ENCODE measurements at places on chromosomes 6 and 20. TPM values are rescaled to one million over a fixed set of nuclear protein-coding genes. Genes with fewer than 3 reads are reported as not detected.

DNA sequence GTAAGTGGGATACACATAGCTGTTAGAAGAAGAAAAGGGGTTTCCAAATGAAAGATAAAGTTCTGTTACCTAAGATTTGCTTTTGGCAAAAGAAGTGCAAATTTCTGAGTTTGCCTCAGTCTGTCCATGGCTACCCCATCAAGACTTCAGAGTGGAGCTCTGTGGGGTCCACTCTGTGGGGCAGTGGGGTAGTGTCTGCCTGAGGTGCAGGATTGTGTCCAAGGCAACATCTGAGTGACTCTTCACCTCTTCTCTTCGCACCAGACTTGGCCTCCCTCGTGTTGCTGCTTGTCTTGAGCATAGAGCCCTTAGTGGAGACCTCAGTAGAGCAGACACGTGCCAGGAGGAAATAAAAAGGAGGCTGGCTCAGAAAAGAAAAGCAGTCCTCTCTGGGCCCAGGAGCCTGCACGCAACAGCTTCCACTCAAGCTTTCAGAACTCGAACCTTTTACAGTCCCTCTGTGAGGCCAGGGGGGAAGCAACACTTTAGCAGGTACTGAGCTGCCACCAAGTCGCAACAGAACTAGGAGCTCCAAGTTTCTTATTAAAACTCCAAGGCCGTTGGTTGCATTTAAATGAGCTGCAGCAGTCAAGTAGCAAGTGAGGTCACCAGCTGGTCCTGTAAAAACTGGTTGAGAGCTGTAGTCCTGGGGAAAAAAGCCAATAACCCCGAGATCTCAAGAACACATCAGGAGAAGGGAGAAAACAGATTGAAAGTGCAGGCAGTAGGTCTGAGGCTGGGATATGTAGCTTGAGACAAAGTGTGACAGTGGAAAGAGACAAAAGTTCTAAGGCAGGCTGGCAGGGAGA, 413.5 kb downstream of the CDC5L start:
- no peak for DNase-seq

DNA sequence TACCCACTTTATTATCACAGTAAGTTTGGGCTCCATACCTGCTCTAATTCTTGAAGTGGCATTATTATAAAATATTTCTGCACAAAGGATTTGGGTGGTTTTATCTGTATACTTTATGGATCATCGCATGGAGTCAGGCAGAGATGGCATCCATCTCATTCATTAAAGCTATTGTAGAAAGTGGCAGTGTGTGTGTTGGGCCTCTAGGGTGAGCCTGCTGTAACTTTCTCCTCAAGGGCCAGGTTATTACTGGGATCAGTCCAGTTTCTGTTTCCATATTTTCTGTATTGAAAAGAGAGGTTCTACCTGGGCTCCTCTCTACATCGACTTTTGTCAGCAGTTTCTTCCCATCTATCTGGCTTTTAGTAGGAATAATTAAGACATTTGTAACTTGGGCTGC, 511.1 kb downstream of the MMUT start:
- DNase-seq: no peak

DNA sequence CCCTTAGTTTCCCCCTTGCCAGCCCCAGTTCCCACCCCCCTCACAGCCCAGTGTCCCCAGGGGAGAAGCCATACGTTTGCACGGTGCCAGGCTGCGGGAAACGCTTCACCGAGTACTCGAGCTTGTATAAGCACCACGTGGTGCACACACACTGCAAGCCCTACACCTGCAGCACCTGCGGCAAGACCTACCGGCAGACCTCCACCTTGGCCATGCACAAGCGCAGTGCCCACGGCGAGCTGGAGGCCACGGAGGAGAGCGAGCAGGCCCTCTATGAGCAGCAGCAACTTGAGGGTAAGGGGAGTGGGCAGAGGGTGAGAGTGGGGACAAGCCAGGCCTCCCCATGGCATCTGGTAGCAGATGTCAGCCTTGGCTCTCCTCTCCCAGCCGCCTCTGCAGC, 5.1 kb upstream of the DEF6 start:
- no peak for DNase-seq

- DNase-seq: no peak
Measured at GRCh38 chr20:53338716-53339115, 254.9 kb downstream of the ZNF217 start.

- DNase-seq: no peak
Measured at GRCh38 chr6:7933794-7934193, 23.2 kb upstream of the TXNDC5 start.

DNA sequence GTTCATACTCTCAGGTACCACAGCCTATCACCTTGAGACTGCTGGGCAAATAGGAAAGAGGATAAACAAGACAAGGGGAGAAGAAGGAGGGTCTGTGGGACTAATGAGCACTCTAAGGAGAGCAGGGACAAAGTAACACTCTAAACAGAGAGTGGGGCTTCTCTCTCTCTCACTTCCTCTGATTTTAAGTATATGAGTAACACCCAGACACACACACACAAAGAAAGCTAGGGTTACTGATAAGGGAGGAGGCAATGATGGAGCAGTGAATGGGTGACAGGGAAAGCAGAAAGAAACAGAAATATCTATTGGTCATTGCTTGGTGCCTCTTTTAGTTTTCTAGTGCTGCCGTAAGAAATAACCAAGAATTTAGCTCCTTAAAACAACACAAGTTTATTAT, 96.2 kb upstream of the RNF217 start:
- DNase-seq: no peak

DNA sequence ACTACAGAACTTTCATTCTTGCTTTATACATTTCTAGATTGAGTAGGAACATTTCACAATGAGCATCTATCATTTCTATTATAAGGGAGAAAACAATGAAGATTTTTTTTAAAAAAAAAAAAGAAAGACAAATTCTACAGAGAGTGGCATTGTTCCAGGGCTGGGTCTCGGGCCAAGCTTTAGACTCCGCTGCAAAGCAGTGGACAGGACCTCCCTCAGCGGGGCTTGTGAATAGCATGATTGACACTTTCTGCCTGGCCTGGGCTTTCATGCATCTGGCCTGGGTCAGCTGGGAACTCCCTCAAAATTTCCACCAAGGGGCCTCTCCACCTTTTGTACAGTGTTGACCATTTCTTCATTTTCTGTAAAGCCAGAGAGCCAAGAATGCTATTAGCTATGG, 55.8 kb upstream of the HIVEP2 start:
- no peak for DNase-seq

GRCh38 chr6:104954190-104954797, 2.6 kb upstream of the LIN28B start:
- DNase-seq: no peak

GRCh38 chr6:43767553-43768505, 2.2 kb upstream of the VEGFA start:
- no peak for DNase-seq

GRCh38 chr6:151399679-151400078, 8.3 kb upstream of the ZBTB2 start:
- no peak for DNase-seq

DNA sequence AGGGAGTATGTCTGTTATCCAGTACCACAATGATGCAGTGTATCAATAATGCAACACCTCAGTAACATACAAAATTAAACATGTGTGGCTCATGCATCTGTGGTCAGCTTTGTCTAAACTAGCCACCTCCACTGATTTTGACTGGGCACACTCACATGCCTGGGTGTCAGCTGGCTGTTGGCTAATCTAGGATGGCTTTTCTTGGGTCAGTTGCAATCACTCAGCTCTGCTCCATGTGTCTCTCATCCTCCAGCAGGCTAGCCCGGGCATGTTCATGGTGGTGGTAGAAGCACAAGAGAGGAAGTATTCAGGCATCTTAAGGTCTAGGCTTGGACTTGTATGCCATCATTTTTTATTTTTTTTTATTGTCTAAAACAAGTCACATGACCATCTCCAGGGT, 59.3 kb upstream of the JAG1 start:
- DNase-seq: no peak

DNA sequence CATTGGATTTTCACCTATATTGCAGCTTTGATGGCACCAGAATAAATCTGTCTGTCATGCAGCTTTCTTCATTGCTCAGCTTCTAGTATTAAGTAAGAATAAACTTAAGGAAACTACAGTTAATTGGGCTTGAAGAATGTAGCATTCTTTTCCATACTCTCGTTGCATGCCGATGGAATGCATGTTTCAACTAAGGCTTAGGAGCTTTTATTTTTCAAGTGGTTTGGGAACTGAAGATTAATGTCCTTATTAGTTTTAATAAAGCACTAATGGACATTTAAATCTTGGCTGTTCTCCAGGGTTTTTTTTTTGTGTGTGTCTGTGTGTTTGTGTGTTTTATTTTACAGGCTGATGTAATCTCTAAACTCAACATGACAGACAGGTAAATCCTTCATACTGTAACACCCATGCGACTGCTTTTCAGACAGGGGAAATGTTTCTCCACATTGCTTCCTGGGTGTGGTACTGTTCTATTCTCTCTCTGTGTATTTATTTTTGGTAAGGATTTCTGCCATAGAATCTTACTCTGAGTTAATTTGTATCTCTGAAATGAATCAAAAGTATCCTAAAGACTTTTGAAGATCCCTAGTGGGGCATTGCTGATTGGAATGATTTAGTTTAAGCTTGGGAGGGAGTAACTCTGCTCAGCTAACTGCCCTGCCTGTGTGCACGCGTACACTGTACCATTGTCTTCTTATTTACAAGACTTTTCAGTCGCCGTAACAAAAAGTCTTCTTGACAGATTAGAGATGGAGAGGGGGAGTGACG, 38.0 kb downstream of the SLC9A8 start:
- no peak for DNase-seq

- no peak for DNase-seq
Measured at GRCh38 chr6:7954477-7955200, 44.1 kb upstream of the TXNDC5 start.

GRCh38 chr6:81572020-81572419, 180.5 kb downstream of the TENT5A start:
- DNase-seq: no peak

GRCh38 chr6:6699741-6700367, 111.3 kb downstream of the LY86 start:
- peak; percentile 73 for DNase-seq

GRCh38 chr6:151352410-151353396, 38.7 kb downstream of the ZBTB2 start:
- DNase-seq: no peak

- no peak for DNase-seq
Measured at GRCh38 chr20:50127587-50128519, 14.9 kb upstream of the UBE2V1 start.

DNA sequence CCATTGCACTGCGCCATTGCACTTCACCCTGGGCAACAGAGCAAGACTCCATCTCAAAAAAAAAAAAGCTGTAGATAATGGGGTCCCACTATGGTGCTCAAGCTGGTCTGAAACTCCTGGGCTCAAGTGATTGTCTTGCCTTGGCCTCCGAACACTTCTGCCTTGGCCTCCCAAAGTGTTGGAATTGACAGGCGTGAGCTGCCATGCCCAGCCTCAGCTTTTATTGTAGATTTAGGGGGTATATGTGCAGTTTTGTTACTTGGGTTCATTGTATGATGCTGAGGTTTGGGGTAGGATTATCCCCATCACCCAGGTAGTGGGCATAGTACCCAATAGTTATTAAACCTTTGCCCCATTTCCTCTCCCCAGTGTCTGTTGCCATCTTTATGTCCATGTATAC, 11.4 kb downstream of the HSPA1B start:
- DNase-seq: no peak

GRCh38 chr6:108518714-108519576, 41.8 kb upstream of the FOXO3 start:
- DNase-seq: no peak

DNA sequence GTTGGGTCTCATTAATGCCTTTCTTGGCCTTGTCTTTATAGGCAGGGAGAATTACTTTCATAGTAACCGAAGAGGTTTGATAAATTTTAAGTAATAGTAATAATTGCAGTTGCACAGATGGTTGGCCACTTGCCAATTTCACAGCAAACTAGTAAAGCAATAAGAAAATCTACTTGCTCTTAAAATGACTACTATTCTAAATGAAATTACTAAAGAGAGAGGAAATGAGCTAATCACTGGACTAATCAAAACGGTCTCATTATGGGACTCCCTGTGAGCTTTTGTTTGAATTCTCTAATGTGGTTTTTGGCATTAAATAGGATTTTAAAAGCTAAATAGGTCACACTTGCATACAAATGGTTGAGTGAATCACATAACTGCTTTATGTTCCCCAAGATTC, 227.4 kb upstream of the PLN start:
- DNase-seq: no peak

- DNase-seq: no peak
Measured at GRCh38 chr20:24820345-24820744, 128.7 kb upstream of the CST7 start.

- no peak for DNase-seq
Measured at GRCh38 chr6:31876357-31876756, 2.4 kb downstream of the SLC44A4 start.

DNA sequence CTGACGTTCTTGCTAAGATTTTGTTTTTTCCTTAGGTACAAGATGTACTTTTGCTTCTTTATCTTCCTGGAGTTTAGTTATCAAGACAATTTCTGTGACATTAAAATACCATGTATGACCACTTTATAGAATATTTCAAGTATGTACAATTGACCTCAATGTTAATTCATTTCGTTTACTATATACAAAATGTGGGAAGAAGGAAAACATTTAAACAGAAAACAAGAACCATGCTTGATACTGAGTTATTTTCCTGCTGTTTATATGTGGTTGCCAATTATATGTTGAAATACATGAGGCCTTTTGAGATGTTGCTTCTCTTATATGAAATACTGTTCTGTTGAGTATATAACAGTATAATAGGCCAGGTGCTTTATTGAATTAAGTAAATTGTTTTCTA, 184.3 kb downstream of the JARID2 start:
- no peak for DNase-seq

- no peak for DNase-seq
Measured at GRCh38 chr6:109372130-109372529, 10.1 kb downstream of the CD164 start.

GRCh38 chr6:41691426-41692079, 43.9 kb downstream of the TFEB start:
- no peak for DNase-seq

DNA sequence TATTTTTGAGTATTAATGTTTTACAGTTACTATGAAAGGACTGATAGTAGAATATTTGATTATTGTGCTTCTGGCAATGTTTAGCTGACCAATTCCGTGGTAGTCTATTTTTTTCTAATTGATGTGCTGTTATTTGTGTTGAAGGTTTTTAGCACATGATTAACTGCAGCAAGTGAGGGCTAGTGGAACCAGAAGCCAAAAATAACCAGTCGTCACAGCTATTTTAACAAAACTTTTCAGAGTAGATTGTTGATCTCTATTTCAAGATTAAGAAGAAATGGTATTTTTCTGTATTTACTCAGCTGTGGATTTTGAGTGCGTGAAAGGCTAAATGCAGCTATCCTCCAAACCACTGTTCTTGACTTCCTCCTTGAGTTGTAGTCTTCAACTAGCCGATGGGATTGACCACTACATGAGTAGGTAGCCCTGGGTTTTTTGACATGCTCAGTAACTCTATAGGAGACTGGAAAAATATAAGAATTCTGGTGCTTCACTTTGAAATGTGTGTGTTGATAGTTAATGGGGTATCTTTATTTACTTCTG, 258.0 kb downstream of the ZFAND3 start:
- no peak for DNase-seq

- DNase-seq: no peak
Measured at GRCh38 chr20:1373614-1374013, 19.2 kb downstream of the FKBP1A start.

Gene HDGFL1
- not detected for total RNA-seq

Gene SLC22A3
- 6.7 TPM for total RNA-seq

Gene CDS2
- total RNA-seq: 27.5 TPM

Gene HLA-DQA1
- total RNA-seq: 1.8 TPM

Gene UNC93A
- not detected for total RNA-seq

Gene LPA
- total RNA-seq: 0.65 TPM

Gene IP6K3
- 0.19 TPM for total RNA-seq

Gene KIF16B
- 29.0 TPM for total RNA-seq

Gene ENPP3
- total RNA-seq: 0.47 TPM

Gene MUCL3
- total RNA-seq: not detected
